Natural killer cell (primary cell): ENCODE measurements at places on chromosomes 5 and 9.

GRCh38 chr9:77521091-77521490 is 127.0 kb downstream of the GNA14 start:
- DNase-seq: no peak

DNA sequence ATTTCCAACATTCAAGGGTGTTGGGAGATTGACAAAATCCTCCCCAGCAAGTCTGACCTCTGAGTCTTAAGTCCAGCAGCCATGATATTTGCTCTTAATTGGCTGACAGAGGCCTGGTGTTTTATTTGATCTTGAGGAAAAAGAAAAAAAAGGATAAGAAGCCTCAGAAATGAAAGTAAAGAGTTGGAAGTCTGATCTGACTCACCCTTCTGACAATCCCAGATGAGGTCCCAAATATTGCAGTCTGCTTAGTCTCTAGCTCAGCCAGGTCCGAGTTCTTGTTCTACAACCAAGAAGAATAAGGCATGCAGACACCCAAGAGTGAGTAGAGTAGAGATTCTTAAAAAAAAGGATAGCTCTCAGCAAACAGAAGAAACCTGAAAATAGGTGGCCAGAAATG is 632.5 kb upstream of the ST8SIA4 start:
- DNase-seq: no peak

DNA sequence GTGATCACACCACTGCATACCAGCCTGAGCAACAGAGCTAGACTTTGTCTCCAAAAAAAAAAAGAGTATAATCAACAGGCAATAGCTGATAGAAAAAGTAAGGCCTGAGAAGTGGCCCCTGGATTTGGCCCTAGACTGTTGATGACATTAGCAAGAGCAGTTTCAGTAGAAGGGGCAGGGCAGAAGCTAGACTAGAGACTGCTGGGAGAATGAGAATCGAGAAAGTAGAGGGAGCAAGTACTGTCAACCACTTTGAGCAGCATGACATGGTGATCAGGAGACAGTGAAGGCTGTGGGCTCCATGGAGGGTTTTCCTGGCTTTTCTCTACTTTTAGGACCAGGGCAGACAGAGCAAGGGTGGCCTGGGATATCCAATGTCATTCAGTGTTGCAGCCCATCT is 34.9 kb upstream of the B4GALT1 start:
- DNase-seq: no peak

- DNase-seq: no peak
Observed at GRCh38 chr9:28750136-28750535, 1176.9 kb upstream of the C9orf72 start.

DNA sequence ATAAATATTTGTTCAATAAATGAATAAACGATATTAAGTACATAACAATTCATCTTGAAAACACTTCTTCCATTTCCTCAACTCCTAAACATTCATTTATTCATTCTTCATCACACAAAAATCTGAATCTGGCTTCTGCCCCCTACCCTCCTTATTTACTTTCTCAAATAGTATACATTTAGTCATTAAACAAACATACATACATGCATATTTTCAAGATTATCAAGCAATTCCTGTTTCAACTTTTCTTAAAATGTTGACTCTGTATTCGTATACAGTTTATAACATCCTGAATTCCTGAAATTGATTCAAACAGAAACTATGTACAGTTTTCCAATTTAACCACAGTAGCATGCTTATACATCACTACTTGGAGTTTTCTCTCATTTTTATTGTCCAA is 129.0 kb downstream of the MUSK start:
- no peak for DNase-seq

- DNase-seq: no peak
Observed at GRCh38 chr5:134038138-134038537, 33.4 kb upstream of the VDAC1 start.

DNA sequence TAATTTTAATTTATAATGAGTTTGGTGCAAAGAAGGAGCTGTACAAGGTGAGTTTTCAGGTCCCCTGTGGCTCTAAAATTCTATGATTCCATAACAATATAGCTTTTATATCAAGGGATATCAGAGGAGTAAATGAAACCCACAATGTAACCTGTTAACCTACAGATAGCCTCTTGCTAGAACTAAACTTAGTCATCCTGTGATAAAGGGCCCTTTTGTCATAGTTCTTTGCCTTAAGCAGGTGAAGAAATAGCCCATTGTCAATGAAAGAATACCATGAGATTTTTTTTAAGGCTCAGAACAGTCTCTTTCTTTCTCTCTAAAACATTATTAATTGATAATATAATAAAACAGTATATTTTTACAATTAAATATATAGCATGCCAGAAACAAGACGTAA is 127.8 kb downstream of the NFIB start:
- no peak for DNase-seq

DNA sequence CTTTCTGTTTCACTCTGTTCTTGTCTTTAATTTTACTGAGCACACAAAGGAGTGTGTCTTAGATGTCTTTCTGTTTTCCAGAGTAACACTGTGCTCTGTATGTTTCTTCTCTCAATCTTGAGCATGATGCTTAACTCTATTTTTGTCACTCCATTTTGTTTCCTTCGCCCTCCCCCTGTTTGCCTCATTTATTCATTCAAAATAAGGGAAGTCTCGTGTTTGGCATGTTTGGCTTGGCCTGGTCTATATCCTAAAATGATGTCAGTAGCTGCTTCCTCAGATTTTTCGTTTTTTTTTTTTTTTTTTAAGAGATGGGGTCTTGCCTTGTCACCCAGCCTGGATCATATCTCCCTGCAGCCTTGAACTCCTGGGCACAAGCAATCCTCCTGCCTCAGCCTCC is 22.0 kb downstream of the ZNF618 start:
- DNase-seq: no peak

GRCh38 chr9:68584189-68585033 is 43.7 kb upstream of the TMEM252 start:
- DNase-seq: peak; percentile 94

DNA sequence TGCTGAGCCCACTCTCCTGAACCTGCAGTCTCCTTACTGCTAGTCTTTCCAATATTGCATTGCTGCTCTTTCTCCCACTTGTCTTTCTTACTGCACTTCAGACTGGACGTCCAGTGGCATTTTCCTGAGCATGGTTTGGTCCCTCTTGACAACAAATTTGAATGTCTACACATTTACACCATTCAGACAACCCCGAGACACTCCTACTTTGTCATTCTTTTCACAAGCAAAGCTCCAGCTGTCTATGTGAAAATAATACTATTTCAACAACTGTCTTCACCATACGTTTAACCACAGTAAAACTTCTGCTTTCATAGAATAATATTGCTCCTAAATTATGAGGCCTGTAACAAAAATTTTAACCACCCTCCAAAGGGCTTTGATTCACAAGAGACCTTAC is 10.4 kb upstream of the APTX start:
- DNase-seq: no peak

- no peak for DNase-seq
Observed at GRCh38 chr9:27125030-27125429, 16.0 kb downstream of the TEK start.

- no peak for DNase-seq
Observed at GRCh38 chr5:132768485-132768868, 8.6 kb downstream of the SEPTIN8 start.

DNA sequence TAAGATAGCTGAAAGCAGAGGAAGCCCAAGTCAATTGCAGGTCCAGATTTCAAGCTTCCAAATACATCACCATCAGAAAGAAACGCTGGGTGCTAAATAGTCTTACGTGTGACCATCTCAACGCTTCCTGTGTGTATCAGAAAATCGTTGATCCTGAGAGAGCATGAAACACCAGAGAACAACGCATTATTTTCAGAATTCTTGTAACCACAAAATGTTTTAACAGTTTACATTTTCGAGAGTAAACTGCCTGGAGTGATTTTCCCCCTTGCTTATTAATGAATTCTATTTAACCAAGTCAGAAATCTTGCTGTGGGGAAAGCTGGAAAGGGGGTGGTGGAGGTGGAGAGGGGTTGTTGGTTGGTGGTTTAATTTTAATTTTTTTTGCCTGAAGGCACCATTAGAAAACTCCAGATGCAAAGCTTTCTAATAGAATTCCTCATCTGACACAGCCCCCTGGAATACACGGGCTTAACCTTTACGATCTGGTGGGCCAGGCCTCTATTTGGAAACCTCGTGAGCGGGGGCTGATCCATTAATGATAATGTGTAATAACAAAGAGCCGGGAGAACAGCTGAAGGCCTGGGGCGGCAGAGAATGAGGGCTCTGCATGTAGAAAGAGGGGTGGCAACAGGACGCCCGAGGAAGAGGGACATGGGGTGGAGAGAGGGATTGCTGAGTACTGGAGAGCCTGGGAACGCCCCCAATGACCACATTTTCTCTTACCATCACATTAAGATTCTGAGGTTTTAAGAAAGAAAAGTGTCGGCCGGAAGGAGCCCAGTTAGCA is 124.5 kb upstream of the NFIB start:
- no peak for DNase-seq

DNA sequence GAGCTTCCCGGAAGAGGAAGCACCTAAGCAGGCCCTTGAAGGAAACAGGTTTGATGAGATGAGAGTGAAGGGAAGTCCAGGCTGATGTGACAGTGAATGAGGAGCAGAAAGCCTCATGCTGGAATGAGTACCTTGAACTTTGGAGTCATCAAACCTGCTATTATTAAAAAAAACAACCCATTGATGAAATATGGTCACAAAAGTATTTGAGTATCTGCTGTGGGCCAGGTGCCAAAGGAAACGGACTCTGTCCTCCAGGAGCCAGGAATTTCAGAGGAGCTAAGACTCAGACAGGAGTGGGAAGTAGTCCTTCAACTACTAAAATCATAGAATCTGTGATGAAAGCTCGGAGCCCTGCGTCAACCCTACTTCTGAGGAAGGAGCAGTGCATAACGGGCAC is 11.9 kb downstream of the HAND1 start:
- DNase-seq: no peak

DNA sequence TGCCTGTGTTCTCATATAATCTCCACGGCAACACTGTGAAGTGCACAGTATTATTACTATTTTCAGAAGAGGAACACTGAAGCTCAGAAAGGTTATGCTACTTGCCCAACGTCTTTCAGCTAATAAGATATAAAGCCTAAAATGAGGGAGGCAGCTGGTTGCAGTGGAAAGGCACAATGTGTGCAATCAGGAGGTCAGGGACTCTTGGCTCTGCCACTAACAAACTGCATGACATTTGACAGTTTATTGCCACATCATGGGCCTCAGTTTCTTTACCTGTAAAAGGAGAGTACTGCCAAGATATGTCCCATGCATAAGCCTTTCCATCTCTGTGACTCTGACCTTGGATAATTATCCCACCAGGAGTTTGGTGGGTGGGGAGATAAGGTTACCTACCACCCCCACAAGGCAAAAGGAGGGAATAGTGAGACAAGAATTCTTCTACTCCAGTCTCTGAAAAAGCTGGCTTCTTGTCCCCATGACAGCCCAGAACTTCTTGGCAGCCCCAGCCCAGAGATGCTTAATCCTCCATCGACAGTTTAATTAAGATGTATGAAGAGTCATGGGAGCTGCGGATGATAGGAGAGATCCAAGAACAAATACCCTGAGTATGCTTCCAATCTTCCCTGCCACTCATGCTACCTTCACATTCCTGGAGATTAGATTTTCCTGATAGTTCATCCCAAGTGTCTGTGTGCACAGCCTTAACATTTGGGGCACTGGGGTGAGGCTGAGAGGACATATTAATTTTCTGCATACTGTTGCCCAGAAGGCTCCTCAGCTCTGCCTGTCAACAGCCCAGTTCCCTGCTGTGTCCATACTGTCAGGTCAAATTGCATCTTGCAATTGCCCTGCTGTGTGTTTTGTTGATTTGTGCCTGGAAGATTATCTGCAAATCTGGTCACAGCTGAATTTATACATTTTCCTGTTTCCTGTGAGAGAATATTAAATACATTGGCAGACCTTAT is 271.2 kb downstream of the FAM114A2 start:
- DNase-seq: no peak

GRCh38 chr5:132666310-132667123 is 7.3 kb upstream of the IL4 start:
- DNase-seq: no peak
